H1 (cell line): ENCODE measurements at places on chromosomes 5 and 9.

GRCh38 chr5:142292249-142292648, 32.6 kb downstream of the SPRY4 start:
- DNase-seq: no peak
- no peaks in the 10 kb centered on the region for H3K36me3 ChIP-seq
- peaks cover 20% of the 10 kb centered on the region for H3K4me1 ChIP-seq
- no peaks in the 10 kb centered on the region for H3K27me3 ChIP-seq
- no peak overlapping the region for H3K4me3 ChIP-seq

GRCh38 chr9:90544488-90544887, 98.1 kb downstream of the DIRAS2 start:
- H3K4me1 ChIP-seq: no peaks in the 10 kb centered on the region
- DNase-seq: no peak
- H3K27me3 ChIP-seq: no peaks in the 10 kb centered on the region
- H3K36me3 ChIP-seq: no peaks in the 10 kb centered on the region

DNA sequence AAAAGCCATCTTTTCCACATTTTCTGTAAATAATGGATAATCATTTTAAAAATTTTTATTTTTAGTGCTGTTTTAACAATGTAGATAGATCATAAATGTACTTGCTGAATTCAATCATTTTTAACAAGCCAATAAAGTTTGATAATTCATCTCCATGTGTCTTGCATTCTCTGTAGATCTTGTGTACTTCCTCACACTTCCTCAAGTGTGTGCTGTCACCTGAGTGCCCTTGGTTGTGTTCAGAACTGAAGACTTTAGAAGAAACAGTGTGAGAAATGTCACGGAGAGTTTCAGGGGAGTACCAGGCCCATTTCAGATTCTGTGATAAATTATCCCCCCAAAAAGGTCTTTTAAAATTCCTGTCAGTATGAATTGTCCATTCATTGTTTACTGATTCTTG, 146.0 kb downstream of the NTRK2 start:
- H3K27me3 ChIP-seq: no peaks in the 10 kb centered on the region
- peaks cover 4% of the 10 kb centered on the region for H3K4me1 ChIP-seq
- H3K27ac ChIP-seq: no peak overlapping the region
- no peak for DNase-seq
- H3K36me3 ChIP-seq: no peaks in the 10 kb centered on the region

DNA sequence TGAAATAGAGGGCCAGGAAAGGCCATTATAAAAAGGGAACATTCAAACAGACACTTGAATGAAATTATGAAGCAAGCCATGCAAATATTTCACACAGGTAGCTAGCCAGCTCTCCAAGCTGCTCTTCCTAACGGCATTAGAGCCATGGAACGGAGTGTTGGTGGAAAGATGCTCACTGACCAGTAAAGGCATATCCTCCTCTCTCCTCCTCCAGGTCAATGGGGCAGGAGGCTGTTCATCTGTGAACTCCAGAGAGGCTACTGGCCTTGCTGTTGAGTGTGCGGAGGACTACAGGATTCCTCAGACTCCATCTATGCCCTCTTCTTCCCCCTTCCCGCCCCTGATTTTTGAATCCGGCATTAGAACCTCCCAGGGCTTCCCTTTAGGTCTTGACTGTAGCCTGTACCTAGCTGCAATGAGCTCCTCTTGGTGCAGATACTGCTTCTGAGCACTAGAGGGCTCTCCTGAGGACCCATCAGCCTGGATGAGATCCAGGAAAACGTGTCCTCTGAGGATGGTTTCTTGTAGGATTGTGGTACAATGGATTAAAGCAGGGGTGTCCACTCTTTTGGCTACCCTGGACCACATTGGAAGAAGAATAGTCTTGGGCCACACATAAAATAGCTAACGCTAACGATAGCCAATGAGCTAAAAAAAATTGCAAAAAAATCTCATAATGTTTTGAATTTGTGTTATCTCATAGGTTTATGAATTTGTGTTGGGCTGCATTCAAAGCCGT, 162.2 kb downstream of the SREK1 start:
- peak; percentile 34 for DNase-seq
- H3K36me3 ChIP-seq: no peaks in the 10 kb centered on the region
- H3K4me3 ChIP-seq: no peak overlapping the region
- H3K4me1 ChIP-seq: no peaks in the 10 kb centered on the region

- H3K27ac ChIP-seq: no peak overlapping the region
- DNase-seq: no peak
- H3K4me1 ChIP-seq: no peaks in the 10 kb centered on the region; the same call in 1 of the 2 replicates
- no peaks in the 10 kb centered on the region for H3K36me3 ChIP-seq
- no peak overlapping the region for H3K4me3 ChIP-seq
- no peaks in the 10 kb centered on the region for H3K27me3 ChIP-seq
Observed at GRCh38 chr9:136229096-136230065, 16.2 kb downstream of the QSOX2 start.

DNA sequence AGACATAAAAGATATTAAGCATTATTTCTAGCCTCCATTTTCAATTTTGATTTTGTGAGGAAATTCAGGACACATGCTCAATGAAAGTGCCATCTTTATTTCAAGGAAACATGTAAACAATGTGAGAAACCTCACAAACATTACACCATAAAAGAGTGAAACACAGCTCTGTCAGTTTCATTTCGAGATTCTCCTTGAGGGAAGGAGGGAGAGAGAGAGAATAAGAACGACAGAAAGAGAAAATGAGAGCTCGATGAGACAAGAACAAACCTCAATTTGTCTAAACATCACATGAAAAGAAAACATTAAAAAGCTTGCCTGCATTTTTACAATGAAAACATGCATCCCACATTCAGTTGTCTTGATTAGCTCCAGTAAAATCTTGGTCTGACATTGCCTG, 553.5 kb upstream of the MEF2C start:
- DNase-seq: no peak
- no peaks in the 10 kb centered on the region for H3K27me3 ChIP-seq
- peaks cover 5% of the 10 kb centered on the region for H3K4me1 ChIP-seq
- no peak overlapping the region for H3K27ac ChIP-seq
- no peaks in the 10 kb centered on the region for H3K36me3 ChIP-seq

DNA sequence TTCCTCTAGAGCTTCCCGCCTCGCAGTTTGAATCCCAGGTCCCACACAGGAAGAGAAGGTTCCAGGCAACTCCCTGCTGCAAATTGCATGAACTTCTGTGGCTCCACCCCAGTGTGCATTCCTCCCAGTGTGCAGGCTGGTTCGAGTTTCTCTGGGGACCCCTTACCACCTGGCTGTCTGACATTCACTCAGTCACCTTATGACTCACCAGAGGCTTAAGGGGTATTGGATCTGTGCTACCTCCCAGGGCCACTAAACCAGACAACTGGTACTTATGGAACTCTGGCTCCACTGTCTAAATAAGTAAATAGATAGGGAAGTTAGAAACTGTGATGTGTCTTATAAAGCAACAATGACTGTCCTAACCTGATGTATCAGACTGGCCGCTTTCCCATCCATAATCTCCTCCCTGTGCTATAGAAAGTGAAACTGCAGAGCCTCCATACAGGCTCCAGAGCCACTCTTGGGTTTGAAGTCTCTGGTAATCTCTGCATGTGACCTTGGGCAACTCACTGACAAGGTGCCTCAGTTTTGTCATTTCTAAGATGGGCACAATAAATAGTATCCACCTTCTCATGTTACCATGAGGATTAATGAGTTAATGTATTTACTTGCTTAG, 720.6 kb downstream of the SEMA5A start:
- H3K27me3 ChIP-seq: no peaks in the 10 kb centered on the region
- H3K27ac ChIP-seq: no peak overlapping the region
- no peak overlapping the region for H3K4me3 ChIP-seq
- DNase-seq: no peak

- H3K27me3 ChIP-seq: no peaks in the 10 kb centered on the region
- H3K4me3 ChIP-seq: no peak overlapping the region
- H3K27ac ChIP-seq: no peak overlapping the region
Observed at GRCh38 chr5:115838885-115839518, 2.4 kb downstream of the ATG12 start.

- no peaks in the 10 kb centered on the region for H3K27me3 ChIP-seq
- H3K27ac ChIP-seq: no peak overlapping the region
- no peaks in the 10 kb centered on the region for H3K36me3 ChIP-seq
- H3K4me1 ChIP-seq: no peaks in the 10 kb centered on the region; the same call in 1 of the 2 replicates
- H3K4me3 ChIP-seq: no peak overlapping the region
- DNase-seq: no peak
Observed at GRCh38 chr9:126522612-126523356, 90.9 kb upstream of the LMX1B start.

- H3K36me3 ChIP-seq: no peaks in the 10 kb centered on the region
- no peaks in the 10 kb centered on the region for H3K27me3 ChIP-seq
- no peak overlapping the region for H3K4me3 ChIP-seq
- no peak for DNase-seq
- H3K4me1 ChIP-seq: peaks cover 4% of the 10 kb centered on the region; the same call in 1 of the 2 replicates
- H3K27ac ChIP-seq: no peak overlapping the region
Observed at GRCh38 chr5:125550274-125550673, 803.8 kb upstream of the ZNF608 start.

DNA sequence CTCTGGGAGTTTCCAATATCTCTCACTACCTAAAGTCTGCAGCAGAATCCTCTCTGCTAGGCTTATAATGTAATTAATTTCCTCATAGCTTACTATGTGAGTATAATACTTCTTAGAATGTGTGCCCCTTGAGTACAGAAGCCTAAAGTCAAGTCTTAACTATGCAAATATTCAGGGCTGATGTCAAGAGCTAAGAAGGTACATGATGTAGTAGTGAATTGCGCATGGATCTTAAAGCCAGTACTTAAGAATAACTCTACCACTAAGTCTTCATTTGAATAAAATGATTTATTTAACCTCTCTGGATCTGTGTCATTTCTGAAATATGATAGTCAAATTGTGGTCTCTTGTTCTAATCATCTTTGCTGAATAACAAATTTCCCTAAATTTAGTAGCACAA, 442.9 kb downstream of the DTWD2 start:
- no peaks in the 10 kb centered on the region for H3K36me3 ChIP-seq
- H3K4me1 ChIP-seq: no peaks in the 10 kb centered on the region
- H3K27ac ChIP-seq: no peak overlapping the region
- H3K4me3 ChIP-seq: no peak overlapping the region

DNA sequence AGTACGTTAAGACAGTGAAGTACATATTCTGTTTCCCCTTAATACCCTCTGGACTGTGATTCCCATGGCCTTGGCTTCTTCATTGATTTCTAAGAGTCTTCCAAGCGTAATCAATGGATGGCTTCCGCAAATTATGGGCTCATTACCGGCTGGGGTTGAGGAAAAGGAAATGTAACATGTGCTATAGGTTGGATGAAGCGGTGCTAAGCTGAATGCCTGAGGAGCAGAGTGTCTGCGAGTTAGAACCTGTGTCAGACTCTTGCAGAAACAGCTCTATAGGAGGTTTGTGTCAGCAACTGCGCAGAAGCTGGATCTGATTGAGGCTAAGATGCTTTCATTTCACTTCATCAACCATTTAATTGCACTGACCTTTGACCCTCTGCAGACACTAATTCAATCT, 114.3 kb upstream of the CDH18 start:
- H3K4me3 ChIP-seq: no peak overlapping the region
- DNase-seq: no peak
- no peaks in the 10 kb centered on the region for H3K27me3 ChIP-seq
- no peaks in the 10 kb centered on the region for H3K36me3 ChIP-seq
- no peak overlapping the region for H3K27ac ChIP-seq

DNA sequence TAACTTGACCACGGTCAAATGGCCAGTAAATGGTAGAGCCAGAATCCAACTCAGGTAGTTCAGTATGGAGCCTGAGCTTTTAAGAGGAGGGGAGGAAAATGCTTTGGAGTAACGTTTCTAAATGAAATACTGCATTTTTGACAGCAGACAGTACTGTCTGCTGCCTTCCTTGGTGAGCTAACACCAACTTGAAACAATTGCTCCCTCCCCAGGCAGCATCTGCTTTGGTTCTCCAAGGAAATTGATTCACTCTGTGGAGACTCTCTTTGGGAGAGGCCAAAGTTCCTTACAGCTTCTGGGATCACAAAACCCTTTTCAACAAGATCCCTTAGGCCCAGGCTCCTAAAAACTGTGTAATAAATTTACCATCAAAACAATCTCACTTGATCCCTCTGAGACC, 75.2 kb upstream of the SSBP2 start:
- no peak overlapping the region for H3K27ac ChIP-seq
- H3K4me3 ChIP-seq: no peak overlapping the region
- no peaks in the 10 kb centered on the region for H3K27me3 ChIP-seq
- no peak for DNase-seq
- H3K4me1 ChIP-seq: no peaks in the 10 kb centered on the region
- H3K36me3 ChIP-seq: no peaks in the 10 kb centered on the region

- H3K36me3 ChIP-seq: peaks cover 9% of the 10 kb centered on the region; the same call in 1 of the 2 replicates
- no peak for DNase-seq
- no peaks in the 10 kb centered on the region for H3K27me3 ChIP-seq
- no peak overlapping the region for H3K4me3 ChIP-seq
- H3K4me1 ChIP-seq: peaks cover 3% of the 10 kb centered on the region
- no peak overlapping the region for H3K27ac ChIP-seq
Observed at GRCh38 chr9:35609820-35610163, 4.7 kb downstream of the TESK1 start.

DNA sequence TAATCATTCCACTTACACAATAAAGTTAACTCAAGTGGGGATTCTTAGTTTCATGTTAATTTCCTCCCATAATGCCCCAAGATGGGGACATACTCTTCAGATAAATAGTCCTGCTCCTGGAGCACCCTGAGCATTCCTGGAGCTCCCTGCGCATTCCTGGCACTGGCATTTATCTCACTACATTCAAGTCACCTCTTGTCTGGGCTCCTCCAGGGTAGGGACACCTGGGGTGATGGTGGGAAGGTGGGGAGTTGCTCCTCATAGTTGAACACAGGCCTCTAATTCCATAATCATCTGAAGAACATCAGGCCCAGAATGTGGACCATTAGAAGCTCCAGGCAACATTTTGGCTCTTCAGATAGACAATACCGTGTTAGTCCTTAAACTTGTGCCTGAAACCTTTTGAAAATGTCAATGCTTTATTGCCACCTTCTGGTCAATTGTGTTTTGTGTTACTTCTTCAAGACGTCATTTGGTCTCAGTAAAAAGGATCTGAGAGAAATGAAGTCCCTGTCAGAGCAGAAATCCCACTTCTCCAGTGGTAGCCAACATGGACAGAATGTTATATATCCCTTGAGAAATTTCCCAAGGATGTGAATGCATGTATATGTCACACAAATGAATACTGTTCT, 14.2 kb upstream of the AGGF1 start:
- H3K4me1 ChIP-seq: no peaks in the 10 kb centered on the region
- no peak overlapping the region for H3K4me3 ChIP-seq
- no peaks in the 10 kb centered on the region for H3K36me3 ChIP-seq
- DNase-seq: no peak

GRCh38 chr9:77433675-77434445, 214.3 kb downstream of the GNA14 start:
- H3K27me3 ChIP-seq: no peaks in the 10 kb centered on the region
- DNase-seq: no peak
- H3K4me3 ChIP-seq: no peak overlapping the region
- H3K27ac ChIP-seq: no peak overlapping the region
